Stimulated activated CD4-positive, alpha-beta T cell treated with anti-CD3 and anti-CD28 coated beads, Interleukin-15, amount 100 ng/mL, for 24 hours (primary cell): ENCODE measurements at places on chromosomes 3 and 15.

- no peak for DNase-seq
These were observed 165.4 kb downstream of the UACA start for GRCh38 chr15:70597945-70598344.

DNA sequence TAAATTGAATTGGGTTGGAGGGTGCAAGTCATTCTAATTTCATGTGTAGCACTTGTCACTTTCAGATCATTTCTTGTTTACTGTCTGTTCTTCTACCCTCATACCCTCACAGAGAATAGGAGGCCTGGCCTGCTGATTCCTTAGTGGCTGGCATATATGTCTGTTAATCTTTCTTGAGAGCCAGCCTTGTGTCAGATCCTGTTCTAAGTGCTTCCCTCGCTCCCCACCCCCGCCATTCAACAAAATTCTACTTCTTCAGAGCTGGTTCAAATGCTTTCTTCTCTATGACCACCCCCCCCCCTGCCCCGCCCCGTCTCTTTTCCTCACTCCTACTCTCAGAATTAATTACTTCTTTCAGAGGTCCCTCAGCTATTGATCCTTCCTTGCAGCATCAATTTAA is 1.5 kb upstream of the U2SURP start:
- DNase-seq: no peak

DNA sequence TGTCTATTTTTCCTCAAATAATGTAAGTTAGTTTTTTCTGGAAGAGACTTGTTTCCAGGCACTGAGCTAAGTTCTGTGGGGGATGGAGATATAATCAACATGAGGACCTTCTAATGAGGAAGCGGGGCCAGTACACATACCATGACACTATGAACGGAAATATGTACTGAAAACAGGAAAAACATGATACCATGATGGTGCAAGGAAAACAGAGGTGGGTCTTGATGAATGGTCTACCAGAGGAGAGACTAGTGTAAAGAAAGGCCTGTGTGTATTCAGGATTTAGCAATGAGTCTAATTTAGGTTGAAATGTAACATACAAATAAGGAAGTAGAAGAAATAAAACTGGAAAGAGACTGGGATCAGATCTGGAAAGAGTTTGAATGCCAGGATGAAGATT is 38.9 kb upstream of the TPRG1 start:
- no peak for DNase-seq

DNA sequence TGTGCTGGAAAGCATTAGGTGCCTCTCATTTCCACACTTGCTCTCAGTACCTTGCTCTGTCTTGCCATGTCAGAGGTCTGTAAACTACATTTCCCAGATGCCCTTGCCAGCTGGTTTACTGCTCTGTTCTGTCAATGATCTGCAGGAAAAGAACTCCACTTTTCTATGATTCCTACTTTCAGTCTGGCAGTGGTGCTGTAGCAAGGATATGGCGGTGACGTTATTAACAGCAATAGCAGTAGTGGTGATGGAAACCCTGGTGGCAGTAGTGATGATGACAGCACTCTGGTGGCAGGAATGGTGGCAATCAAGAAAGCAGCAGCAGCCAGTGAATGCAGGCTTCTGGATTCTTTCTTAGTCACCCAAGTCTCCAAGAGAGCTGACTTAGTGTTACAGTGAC is 665.2 kb downstream of the DIPK2A start:
- no peak for DNase-seq
